GM10248 (cell line): ENCODE measurements at places on chromosomes 4 and X.

- DNase-seq: no peak
Observed at GRCh38 chr4:178993306-178993705, 1551.1 kb upstream of the AGA start.

GRCh38 chr4:89641367-89641687 is 195.6 kb downstream of the SNCA start:
- DNase-seq: no peak

DNA sequence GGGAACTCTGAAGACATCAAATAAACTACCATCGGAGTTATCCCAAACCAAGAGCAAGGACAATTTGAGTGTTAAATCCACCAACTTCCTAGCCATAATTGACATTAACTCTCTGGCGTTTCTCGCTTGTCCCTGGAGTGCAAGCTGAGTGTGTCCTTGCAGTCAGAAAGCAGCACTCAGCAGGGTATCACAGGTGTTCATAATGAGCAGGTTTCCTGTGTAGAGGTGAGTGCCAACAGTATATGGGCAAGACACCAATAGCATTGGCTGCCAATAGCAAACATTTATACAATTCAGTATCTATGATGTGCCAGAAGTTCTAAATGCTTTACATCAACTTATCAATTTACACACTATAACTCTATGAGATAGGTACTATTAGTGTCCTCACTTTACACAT is 11.2 kb downstream of the BLTP1 start:
- no peak for DNase-seq

- no peak for DNase-seq
Observed at GRCh38 chr4:66693694-66694093, 851.6 kb downstream of the CENPC start.

GRCh38 chr4:186150926-186151325 is 40.4 kb upstream of the CYP4V2 start:
- no peak for DNase-seq

DNA sequence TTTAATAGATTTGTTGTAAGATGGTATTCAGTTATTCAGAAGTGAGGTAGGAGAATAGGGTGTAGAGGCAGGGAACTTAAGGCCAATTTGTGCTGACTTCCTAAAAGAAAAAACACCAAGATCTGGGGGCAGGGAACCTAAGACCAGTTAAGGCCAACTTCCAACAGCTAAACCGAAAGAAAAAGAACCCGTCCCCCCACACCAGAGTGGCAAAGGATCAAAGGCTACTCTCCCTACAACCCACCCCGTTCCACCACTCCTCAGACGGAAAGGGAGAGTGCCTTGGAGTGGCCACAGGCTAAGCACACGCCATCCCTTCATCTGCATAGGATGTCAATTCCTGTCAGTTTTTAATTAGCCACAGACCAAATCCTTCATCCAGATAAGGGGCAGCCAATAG is 3.7 kb upstream of the ZNF718 start:
- DNase-seq: no peak

GRCh38 chrX:13638826-13639225 is 14.1 kb upstream of the TCEANC start:
- no peak for DNase-seq

DNA sequence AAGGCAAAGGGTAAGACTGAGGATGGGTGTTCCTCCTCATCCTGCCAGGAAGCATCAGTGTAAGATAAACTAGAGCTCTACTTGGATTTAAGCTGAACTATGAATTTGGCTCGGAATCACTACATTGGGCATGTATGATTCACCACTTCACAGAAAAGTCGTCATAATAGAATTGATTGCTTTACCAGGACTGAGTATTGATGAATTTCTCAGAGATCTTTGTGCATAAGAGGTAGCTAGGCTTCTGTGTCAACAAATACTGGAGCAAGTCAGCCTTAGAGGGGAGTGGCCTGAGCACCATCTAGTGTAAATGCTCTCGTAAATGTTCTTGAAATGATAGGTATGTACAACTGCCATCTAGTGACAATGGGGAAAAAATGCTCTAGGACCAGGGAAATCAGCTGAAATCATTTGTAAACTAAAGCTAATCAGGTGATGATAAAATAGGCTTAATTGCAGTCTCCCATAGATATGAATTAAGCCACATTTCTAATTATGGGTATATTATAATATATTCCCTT is 309.5 kb upstream of the FMR1 start:
- DNase-seq: no peak

DNA sequence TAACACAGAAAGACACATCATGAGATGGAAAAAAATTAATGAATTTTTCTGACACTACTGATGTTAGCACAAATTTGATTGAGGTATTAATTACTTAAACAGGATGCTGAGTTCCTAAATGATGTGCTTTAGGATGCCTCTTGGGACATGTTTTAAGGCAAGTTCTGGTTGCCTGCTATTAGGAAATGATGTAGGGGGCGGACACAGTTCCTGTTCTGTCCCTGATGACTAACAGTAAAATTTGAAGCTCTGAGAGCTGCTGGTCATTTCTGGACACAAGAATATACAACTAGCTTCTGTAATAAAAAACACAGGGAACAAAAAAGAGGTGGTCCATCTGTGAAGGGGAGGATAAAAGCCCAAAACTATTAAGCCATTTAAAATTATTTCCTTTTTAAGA is 163.2 kb upstream of the ETNPPL start:
- DNase-seq: no peak

DNA sequence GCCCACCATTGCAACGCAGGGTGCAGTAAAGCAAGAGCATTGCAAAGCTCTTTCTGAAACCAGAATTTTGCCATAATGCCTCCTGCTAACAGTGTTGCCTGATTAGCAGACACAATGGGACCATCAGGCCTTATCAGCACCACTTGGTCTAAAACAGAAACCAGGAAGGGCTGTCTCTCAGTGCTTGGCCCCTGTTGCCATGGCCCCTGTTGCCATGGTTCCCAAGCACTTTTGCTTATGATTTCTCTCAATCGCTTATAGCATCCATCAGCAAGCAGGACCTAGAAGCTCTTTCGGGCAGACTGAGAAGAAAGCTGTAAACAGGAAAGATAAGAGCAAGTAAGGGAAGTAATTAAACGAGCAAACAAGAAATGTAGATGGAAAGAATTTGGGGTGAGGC is 36.8 kb downstream of the RTL5 start:
- DNase-seq: peak; percentile 38

DNA sequence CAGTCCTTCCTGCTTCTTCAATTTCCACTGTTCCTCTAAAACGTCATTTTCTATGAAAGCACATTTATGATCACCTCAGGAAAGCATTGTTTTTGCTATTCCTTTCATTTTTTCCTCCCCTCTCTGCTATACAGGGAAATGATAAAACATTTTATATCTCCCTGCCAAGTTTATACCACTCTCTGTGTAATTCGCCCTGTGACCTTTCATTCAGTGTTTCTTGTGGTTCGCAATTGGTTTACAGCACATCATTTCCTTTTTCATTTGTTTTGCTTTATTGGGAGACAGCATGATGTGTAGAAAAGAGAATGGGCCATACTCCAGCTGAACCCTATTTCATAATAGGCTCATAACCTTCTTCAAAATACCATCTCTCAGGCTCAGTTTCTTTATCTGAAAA is 99.9 kb upstream of the RAPGEF2 start:
- no peak for DNase-seq

GRCh38 chr4:154399259-154399974 is 92.2 kb downstream of the DCHS2 start:
- no peak for DNase-seq
